ENCODE measurements at places on chromosomes 3 and 15. TPM values are rescaled to one million over a fixed set of nuclear protein-coding genes. Genes with fewer than 3 reads are reported as not detected.

The ROPN1 gene
- total RNA-seq, result not detected

The DAZL gene
- not detected for total RNA-seq

The RTP1 gene
- total RNA-seq, result not detected

The FAM174B gene
- total RNA-seq, result 2.6 TPM

The C3orf49 gene
- not detected for total RNA-seq

The ZBED2 gene
- not detected for total RNA-seq

The GPR149 gene
- total RNA-seq, result not detected

The NFKBIZ gene
- 40.1 TPM for total RNA-seq

The PPP1R14D gene
- total RNA-seq, result not detected

The MIX23 gene
- 27.2 TPM for total RNA-seq

The UBAP1L gene
- total RNA-seq, result 2.2 TPM

The MESD gene
- 23.5 TPM for total RNA-seq

The ACTL6A gene
- 36.5 TPM for total RNA-seq

The TEX55 gene
- total RNA-seq, result not detected

The ISL2 gene
- not detected for total RNA-seq
